ENCODE measurements at places on chromosomes 2 and 18. TPM values are rescaled to one million over a fixed set of nuclear protein-coding genes. Genes with fewer than 3 reads are reported as not detected.

Gene SH3BP4
- polyA plus RNA-seq: 5.4 TPM

Gene LAMA1
- 0.08 TPM for polyA plus RNA-seq

Gene CHRNG
- polyA plus RNA-seq: not detected

Gene SIX2
- polyA plus RNA-seq: 2.0 TPM

Gene TLX2
- polyA plus RNA-seq: not detected

Gene ARHGAP15
- 1.3 TPM for polyA plus RNA-seq

- DNase-seq: no peak
These were observed 604 bp upstream of the SIX3 start for GRCh38 chr2:44940732-44941464.

DNA sequence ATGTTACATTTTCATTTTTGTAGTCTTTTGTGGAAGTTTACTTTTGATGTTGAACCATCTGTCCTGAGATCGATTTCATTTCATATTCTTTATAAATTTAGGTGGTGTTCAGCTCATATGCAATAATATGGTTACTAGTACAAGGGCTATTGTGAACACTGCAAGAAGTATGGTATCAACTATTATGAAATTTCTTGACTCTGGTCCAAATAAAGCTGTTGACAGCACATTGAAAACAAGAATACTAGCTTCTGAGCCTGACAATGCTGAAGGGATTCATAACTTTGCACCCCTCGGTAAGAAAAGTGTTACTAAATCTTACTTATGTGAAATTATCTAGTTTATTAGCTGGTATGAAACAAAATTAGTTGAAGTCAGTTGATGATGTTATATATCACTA is 124.9 kb upstream of the TTC27 start:
- no peak for DNase-seq

- DNase-seq: peak; percentile 19
These were observed 15.5 kb downstream of the PXDN start for GRCh38 chr2:1728821-1729220.

- no peak for DNase-seq
These were observed 1346.8 kb upstream of the PIK3C3 start for GRCh38 chr18:40608226-40608625.

DNA sequence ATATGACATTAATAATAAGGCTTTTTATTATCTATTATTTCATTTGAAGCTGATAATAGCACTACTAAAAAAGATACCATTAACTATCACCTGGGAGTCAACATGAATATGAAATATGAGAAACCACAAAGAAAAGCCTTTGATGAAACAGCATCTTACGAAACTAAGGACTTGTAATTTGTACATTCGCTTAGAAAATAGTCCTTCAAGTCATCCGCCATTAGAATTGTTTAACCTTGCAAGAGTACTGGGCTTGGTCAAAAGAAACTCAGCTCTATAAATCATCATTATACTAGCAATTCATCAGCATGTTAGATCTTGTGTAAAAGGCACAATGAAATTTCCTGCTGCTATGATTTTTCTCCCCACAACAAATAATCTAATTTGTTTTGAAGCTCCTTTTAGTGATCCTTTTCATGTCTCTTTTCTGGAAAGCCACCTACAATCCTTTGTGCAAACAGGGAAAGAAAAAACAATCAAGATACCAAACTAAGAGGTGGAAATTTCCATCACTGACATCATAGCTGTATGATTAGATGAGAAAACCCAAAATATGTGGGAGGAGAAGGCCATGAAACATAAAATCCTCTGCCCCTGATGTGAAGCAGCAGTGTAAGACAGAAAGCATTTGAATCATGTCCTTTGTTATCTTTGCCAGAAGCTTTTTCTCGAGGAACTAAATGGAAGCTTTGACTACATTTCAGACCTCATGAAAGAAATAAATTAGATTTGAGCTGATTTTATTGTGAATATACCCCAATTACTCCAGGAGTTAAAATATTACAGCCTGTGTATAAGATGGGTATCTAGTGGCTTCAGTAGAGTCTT is 31.2 kb downstream of the SCN9A start:
- no peak for DNase-seq

- DNase-seq: no peak
These were observed 102.2 kb downstream of the SOS1 start for GRCh38 chr2:39018638-39019037.

- no peak for DNase-seq
These were observed 57.8 kb upstream of the MAP3K20 start for GRCh38 chr2:173017646-173018420.

GRCh38 chr2:40404517-40404916 is 47.4 kb downstream of the SLC8A1 start:
- DNase-seq: no peak

GRCh38 chr2:45821558-45822271 is 170.2 kb downstream of the PRKCE start:
- DNase-seq: peak; percentile 51

- DNase-seq: no peak
These were observed 5.7 kb downstream of the SCN3A start for GRCh38 chr2:165198181-165198580.
